Activated B cell treated with CpG ODN at 0.5 μM for 24 hours (primary cell): ENCODE measurements at places on chromosomes 1 and 21. TPM values are rescaled to one million over a fixed set of nuclear protein-coding genes. Genes with fewer than 3 reads are reported as not detected.

Gene FHAD1
- total RNA-seq: not detected in 2 replicates

Gene DAP3
- total RNA-seq: 138 and 144 TPM in 2 replicates

Gene DCST1
- total RNA-seq: not detected in 2 replicates

Gene MXRA8
- 0.07 and 0.16 TPM in 2 replicates for total RNA-seq

Gene EXO5
- 11.4 and 13.8 TPM in 2 replicates for total RNA-seq
